Activated CD8-positive, alpha-beta memory T cell treated with anti-CD3 and anti-CD28 coated beads for 1 hour (primary cell): ENCODE measurements at places on chromosomes 6 and 20.

- DNase-seq, result no peak
Observed at GRCh38 chr6:17869753-17870050, 117.7 kb downstream of the KIF13A start.

GRCh38 chr6:34360556-34360955, 31.9 kb downstream of the NUDT3 start:
- no peak for DNase-seq

DNA sequence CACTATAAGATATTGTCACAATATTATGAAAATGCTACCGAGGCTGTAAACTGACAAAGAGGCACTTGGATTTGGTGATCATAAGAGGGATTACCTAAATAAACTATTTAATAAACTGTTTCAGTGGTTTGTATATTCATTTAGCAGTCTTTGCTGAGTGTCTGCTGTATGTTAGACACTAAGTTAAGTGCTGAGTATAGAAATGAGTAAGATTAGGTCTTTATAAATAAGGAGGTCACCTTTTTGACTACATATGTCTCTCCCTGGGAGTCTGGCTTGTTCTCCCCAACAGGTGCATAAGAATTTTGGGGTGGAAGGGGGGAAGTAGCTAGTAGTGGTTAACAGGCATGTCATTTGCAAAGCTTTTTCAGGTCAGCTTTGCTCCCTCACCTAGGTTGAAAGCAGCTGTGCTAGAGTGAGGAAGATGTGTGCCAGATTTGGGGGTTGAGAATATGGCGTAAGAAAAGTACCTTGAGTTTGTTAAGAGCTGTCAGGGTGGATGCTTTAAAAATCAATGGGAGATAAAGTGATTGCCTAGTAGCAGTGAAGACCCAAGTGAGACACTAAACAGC, 246.3 kb downstream of the ZFAND3 start:
- DNase-seq, result no peak

DNA sequence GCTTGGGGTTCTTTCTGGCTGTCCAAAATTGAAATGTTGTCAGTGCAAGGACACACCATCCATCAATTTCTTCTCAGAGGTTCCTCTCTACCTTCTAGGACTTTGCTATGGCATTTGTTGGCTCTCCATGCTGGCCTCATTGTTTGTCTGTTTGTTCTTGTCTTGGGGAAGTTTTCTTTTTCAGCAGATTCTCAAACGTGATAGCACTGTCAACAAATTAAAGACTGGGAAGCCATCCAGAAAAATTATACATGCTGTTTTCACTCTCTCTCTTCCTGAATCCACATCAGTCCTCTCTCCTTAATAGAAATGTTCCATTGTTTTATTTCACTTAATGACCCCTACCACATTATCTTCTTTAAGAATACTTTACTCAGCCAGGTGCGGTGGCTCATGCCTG, 130.4 kb downstream of the PCSK2 start:
- DNase-seq, result no peak

- peak; percentile 28 for DNase-seq
Observed at GRCh38 chr20:36629719-36630681, 16.0 kb downstream of the SLA2 start.

DNA sequence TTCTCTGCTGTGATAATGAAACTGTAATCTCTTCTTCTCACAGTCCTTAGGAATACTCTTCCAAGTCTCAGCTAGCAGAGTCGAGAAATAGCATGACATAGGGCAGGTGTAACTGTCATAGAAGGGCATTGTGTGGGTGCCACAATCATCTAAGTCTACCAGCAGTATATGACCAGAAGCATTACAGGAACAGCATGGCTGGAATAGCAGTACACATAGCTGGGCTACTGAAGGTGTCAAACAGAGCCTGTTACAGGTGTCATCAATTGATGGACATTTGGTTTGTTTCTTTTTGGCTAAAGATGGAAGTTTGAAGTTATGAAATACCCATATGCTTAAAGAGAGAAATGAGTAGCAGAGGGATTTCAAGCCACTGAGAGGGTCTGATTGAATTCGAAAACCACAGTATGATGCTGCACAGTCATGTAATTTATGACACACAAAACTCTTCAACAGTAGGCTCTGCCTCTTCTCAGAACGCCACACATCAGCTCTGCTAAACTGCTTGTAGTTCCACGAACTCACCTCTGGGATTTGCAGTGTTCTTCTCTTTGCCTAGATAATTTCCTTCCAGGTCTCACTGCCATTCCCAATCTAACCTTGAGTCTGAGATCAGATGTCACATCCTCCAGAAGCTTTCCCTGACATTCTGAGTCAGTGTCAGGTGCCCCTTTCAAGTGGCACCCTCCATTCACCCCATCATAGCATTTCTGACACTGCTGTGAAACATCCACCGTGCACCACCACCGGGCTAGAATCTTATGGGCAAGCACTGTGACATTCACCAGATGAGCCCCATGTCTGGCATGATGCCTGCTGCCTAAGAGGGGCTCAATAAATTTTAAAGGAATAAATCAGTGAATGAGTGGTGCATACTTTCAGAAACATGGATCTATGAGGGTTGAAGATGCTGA, 151.0 kb downstream of the ADAT2 start:
- DNase-seq, result no peak

DNA sequence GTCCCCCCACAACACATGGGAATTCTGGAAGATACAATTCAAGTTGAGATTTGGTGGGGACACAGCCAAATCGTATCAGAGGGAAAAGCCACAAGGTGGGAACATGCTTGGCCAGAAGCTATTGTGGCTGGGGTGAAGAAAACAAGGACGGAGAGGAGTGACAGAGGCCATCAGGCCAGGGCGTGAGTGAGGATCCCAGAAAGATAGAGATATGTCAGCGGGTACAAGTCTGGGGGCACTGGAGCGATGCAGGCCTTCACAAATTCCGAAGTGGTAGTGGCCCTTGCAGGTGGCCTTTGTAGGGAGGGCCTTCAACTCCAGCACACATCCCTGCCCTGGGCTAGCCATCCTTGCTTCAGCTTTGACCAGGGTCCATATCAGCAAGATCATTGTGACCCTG, 159.1 kb downstream of the BCAS1 start:
- DNase-seq, result no peak

- no peak for DNase-seq
Observed at GRCh38 chr6:135438907-135439535, 58.5 kb downstream of the AHI1 start.

DNA sequence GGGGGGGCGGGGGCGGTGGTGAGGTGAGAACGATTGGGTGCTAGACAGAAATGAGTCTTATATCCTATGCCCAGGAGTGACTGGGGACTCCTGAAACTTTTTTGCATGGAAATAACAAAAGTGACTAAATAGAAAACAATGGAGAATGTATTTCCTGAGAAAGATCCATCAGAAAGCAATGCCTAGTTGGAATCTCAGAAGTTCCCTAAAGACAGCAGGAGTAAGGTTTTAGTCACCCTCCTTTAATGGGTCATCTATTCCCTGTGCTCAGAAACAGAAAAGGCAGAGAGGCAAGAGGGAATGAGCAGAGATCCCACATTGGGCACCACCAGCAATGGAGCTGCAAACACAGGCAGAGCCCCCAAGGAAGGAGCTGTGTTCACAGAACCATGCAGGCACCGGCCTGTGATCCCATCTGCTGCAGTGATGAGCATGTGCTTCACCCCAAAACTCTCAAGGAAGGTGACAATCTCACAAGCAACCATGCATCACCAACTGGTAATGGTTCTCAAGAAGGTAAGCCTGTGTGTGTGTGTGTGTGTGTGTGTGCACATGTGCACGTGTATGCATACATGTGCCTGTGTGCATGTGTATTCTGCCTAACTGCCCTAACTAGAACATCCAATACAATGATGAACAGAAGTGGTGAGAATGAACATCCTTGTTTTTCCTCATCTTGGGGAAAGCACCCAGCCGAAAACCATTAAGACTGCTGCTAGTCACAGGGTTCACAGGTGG, 168.4 kb downstream of the WDR27 start:
- no peak for DNase-seq

GRCh38 chr6:23873161-23873560, 252.9 kb upstream of the NRSN1 start:
- no peak for DNase-seq

DNA sequence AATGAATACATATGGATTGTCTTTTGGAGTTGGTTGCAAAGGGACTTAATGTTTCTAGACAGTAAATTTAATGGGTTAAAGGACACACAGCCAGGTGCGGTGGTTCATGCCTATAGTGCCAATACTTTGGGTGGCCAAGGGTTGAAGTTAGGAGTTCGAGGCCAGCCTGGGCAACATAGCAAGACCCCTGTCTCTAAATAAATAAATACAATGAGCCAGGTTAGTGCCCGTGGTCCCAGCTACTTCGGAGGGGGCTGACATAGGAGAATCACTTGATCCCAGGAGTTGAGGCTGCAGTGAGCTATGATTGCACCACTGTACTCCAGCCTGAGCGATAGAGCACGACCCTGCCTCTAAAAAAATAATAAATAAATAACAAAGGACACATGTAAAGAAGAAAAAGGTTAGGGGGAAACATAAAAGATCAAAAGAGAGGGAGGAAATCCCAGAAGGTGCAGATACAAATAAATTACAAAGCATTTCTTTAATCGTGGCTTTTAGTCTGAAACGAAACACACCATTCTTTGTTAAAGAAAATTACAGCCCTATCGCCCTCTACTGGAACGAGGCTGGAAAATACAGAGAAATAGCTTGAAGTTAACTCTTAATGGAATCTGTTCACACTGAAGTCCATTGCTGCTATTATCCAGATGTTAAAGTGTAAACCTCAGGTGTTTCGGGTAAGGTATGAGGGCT, 42.6 kb upstream of the SCML4 start:
- no peak for DNase-seq

DNA sequence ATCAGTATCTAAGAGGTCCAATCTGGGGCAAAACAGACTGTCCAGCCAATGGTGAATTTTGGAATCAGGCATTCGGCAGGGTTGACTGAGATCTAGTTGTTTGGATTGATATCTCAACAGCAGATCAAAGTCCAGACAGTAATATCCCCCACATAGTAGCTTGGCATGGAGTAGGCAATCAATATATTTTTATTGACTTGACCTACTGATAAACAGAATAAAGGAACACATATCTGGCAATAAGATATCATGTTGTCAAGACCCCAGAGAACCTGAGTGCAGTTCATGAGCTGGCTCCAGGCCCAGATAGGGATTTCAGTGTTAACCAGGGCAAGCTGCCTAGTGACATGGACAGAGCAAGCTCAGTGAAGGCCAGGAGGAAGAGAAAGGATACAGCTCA, 34.4 kb downstream of the TNFAIP3 start:
- no peak for DNase-seq

GRCh38 chr20:36606158-36607066, 833 bp downstream of the RAB5IF start:
- DNase-seq, result no peak

GRCh38 chr6:30047220-30047619, 13.8 kb upstream of the POLR1H start:
- DNase-seq, result no peak

- DNase-seq, result no peak
Observed at GRCh38 chr20:49983123-49983847, 505 bp downstream of the SNAI1 start.

DNA sequence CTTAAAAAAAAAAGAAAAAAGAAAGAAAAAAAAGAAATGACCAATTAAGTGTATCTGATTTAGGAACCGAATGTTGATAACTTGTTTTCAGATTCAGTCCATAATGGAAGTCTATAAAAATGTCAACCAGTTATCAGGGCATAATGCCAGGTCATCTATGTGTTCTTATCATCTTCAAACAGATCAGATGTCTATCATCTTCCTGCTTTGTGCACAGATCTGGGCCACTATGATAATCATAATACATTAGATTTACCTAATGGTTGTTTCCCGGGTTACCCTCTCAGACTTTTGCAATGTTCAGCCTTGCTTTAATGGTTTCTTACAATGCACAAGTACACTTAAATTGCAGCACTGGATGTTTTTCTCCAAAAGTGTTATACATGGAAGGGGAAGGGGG, 100.6 kb downstream of the NKAIN2 start:
- no peak for DNase-seq

DNA sequence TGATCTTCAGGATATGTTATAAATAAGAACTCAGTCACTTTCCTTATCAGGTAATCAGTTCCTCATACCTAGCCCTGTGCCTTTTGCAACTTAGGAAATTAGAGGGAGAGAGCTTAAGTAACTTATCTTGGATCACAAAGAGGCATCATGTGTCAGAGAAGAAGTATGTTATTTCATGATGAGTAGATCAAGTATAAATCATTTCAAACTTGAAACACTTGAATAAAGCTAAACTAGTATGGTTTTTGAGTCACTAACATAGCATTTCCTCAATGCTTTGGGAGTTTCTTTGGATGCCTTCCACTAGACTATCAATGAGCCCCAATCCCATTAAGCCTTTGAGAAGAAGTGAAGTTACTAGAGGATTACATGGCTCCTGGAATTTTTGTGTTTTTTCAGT, 102.6 kb upstream of the TNFAIP3 start:
- no peak for DNase-seq

GRCh38 chr6:99276747-99277146, 72.7 kb downstream of the FAXC start:
- DNase-seq, result no peak

DNA sequence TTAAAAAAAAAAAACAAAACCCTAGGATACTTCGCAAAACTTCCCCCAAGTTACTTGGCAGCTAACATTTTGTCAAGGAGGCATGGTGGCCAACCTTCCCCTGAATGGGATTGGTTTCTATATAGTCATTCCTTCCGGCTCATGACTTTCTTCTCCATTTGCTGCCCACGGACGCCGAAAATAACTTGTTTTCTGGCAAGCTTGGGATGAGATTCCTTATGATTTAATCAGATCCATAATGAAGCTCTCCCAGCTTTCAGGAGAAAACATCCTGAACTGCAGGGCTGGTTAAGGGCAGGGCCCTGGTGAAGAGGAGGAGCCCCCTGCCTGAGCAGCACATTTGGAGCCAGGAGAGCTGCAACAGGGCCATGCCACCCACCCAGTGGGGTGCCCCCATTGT, 49.9 kb downstream of the PPP1R16B start:
- DNase-seq, result no peak

- DNase-seq, result no peak
Observed at GRCh38 chr6:133594652-133595110, 294.2 kb upstream of the TCF21 start.

- DNase-seq, result no peak
Observed at GRCh38 chr20:44714102-44714700, 968 bp upstream of the CCN5 start.

- DNase-seq, result no peak
Observed at GRCh38 chr20:45965169-45966002, 6.6 kb downstream of the ZNF335 start.

GRCh38 chr6:2522521-2522920, 228.2 kb downstream of the MYLK4 start:
- DNase-seq, result no peak

- no peak for DNase-seq
Observed at GRCh38 chr20:53692465-53693067, 98.9 kb upstream of the ZNF217 start.

- DNase-seq, result no peak
Observed at GRCh38 chr6:42091718-42092023, 41.3 kb downstream of the TAF8 start.

DNA sequence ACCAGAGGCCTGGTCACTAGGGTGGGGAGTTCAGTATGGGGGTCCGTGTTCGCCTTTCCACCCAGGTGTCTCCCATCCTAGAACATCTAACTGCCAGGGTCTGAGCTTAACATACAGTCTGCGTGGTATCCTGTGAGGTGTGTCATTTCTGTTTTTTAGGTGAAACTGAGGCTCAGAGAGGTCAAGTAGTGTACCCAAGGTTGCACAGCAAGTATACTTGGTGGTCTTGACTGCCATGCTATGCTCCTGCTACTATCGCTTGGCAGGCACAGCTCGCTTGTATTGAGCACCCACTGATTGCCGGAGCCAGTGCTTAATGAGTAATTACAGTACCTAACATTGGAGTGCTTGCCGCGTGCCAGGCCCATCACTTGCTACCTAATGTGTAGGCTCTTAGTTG, 26.2 kb downstream of the GTSF1L start:
- no peak for DNase-seq

GRCh38 chr20:57387945-57388371, 3.2 kb upstream of the RBM38 start:
- no peak for DNase-seq
